ENCODE measurements at places on chromosomes 3 and 15.

GRCh38 chr3:149343951-149344350 lies 10.5 kb upstream of the TM4SF18 start:
- no peak for DNase-seq

- no peak for DNase-seq
Observed at GRCh38 chr3:156553705-156554356, 1.1 kb downstream of the SSR3 start.

DNA sequence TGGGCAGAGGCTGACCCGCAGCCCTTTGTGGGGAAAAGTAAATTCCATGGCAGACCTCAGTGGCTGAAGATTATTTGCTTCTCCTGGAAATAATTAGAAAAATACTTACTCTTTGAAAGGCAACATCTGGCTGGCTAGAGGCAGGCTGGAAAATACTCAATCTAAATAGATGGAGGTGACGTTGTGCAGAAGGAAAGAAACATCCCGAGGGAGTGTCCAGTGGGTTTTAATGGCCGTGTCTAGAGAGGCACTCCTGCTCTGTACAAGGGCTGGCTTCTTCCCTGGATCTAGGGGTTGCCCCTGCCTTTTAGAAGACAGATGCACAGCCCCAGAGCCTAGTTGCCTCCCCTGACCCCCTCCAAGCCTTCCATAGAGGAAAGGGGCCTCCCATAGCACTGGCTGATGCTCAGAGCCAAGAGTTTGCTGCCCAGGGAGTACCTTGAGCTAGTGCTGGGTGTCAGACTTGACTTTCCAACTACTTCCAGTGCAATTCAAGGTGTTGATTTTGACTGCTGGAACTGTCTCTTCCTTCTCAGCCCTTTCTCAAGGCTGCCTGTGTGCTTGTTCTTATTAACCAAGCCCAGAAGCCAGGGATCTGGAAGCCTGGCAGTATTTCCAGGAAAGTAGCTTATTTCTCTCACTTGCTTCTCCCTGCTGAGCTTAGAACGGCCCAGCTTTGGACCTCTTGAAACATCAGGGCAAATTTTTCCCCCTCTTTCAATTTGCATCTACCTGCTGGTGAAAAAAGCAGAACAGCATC lies 27.4 kb downstream of the CGNL1 start:
- no peak for DNase-seq

DNA sequence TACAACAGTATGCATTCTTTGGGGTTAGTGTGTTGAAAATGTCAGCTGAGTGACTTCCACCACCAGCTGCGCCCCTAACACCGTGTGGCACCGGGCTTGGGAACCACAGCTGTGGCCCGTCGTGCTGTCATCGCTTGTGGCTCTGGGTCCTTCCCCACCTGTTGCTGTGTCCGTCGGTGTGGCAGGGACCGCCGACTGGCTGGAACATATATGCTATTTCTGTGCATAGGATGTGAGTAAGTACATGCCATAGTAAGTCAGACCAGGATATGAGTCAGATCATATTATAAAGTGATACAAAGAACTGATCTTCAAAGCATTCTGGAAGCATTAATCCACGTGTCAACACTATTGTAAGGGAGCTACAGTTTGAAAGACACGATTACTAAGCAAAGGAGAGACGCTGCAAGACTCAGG lies 31.9 kb downstream of the EHD4 start:
- peak; percentile 48 for DNase-seq
